Suppressor macrophage (primary cell): ENCODE measurements at places on chromosomes 2 and 18.

DNA sequence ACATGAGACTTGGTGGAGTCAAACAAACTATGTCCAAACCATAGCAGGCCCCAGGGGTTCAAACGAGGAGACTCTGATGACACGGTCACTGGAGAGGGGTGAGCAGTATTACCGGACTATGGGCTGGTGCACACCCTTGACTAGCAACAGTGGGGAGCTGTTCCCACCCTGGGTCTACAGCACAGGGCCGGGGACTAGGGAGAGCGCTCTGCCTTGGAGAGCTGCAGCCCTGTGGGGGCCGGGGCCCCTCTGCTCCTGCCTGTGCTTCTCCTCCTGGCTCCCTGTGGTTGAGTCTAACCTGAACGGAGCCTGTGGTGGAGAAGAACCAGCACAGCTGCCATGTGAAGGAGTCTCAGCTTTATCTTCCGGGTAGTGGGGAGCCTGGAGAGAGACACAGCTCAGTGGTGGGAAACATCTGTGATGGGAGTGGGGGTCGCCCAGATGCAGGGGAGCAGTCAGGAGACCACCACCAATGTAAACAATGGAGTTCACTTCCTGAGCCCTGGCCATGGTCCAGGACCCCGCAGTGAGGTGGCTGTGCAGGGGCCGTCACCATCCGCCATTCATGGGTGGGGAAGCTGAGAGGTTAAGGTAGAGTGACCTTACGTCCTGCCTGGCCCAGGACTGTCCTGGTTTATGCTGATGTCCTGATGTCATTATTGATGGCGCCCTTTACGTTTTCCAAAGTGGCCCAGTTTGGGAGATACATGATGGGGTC, 195.7 kb upstream of the TWIST2 start:
- DNase-seq: no peak

- DNase-seq: no peak
Observed at GRCh38 chr2:229410264-229410663, 139.2 kb upstream of the PID1 start.

DNA sequence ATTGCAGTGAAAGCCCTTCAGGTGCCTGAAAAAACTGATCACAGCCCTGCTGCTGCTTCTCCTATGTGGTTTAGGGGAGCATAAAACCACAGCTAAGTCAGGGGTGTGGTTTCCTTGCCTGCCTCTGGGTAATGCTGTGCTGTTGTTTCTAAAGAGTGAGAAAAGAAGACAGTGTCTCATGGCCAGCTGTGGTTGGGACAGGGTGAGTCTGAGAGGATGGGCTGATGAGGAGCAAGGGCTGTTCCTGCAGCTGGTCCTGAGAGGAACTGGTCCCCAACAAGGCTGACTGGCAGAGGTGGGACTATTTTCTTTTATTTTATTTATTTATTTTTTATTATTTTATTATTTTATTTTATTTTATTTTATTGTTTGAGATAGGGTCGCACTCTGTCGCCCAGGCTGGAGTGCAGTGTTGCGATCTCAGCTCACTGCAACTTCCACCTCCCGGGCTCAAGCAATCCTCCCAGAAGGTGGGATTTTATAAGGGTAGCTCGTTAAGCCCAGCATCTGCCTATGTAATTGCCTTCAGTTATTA, 236.7 kb downstream of the FHOD3 start:
- DNase-seq: no peak

- no peak for DNase-seq
Observed at GRCh38 chr18:66694852-66695251, 91.0 kb upstream of the CDH19 start.

DNA sequence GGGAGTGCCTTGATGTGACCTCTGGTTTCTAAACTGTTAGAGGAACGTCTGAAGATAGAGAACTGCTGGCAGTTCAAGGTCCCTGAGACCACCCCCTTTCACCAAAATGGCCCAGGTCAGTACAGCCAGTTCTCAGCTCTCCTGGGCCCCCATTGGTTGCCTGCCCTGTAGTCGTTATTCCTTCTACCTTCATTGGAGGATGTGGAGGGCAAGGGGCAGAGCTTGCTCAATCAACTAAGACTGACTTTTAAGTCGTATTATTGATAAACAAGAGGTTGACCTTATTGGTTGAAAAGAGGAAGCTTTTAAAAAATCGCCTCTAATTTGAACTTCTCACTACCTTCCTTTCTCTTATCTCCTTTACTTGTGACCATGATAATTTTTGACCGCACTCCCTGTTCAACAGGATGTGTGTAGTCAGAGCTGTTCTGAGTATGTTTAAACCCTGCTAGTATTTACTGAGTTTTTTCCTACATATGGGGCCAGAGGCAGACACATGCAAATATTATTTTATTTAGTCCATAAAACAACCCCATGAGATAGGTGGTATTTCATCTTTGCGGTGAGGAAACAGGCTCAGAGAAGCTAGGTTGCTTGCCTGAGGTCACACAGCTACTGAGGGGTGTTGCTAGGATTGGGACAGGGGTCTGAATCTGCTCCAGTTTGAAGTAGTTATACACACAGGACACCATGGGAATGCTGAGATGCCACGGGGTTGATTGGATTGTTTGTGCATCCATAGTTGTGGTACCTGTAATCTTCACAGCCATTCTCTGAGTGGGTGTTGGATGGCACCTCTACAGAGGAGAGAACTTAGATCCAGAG, 65.9 kb downstream of the TMEM247 start:
- DNase-seq: no peak

GRCh38 chr2:126659562-126660467, 3.9 kb downstream of the GYPC start:
- no peak for DNase-seq

DNA sequence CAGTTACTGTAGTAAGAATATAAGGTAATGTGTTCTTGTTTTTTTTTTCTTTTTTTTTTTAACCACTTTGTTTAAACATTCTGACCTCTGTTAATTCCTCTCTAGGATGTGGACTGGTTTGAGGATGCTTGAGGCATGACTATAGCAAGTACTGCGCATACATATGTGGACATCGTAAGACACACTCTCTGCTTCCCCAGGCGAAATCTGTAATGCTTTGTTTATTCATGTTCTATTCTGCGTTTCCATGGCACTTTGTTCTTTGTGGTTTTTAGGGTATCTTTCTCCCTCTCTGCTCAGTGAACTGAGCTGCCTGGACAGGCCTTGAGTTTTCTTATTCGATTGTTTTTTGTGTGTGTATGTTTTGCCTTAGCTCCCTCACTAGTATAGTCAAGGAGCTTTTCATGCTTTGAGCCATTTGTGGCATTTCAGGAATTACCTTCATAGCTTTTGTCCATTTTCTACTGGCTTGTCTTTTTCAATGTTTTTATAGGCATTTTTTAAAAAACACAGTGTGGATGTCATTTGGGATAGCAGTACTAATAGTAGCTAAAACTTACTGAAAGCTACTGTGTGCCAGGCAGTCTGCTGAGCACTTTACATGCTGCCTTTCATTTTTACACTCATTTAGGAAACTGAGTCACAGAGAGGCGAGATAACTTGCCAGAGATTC, 1.9 kb upstream of the SH3BP4 start:
- no peak for DNase-seq

GRCh38 chr2:2409481-2409880, 78.4 kb upstream of the MYT1L start:
- DNase-seq: no peak

DNA sequence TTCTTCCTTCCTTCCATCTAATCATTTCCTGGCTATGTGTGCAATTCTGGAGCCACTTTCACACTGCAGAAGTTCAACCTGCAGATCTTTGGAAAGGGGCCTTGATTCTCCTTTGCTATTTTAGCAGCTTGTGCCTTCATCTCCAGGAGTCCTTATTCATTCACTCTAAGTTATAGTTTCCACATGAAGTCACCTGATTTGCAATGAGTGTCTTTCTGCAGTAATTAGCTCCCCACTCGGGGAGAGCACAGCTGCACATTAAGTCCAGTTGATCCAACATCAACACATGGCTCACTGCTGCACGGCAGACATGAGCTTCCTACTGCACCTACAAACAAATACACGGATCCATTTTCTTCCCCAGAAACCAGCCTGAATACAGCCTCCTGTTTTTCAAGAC, 323.1 kb upstream of the TNP1 start:
- no peak for DNase-seq

- DNase-seq: peak; percentile 68
Observed at GRCh38 chr18:46497129-46497528, 159.9 kb downstream of the LOXHD1 start.

- no peak for DNase-seq
Observed at GRCh38 chr2:31696068-31696467, 115.3 kb upstream of the SRD5A2 start.

DNA sequence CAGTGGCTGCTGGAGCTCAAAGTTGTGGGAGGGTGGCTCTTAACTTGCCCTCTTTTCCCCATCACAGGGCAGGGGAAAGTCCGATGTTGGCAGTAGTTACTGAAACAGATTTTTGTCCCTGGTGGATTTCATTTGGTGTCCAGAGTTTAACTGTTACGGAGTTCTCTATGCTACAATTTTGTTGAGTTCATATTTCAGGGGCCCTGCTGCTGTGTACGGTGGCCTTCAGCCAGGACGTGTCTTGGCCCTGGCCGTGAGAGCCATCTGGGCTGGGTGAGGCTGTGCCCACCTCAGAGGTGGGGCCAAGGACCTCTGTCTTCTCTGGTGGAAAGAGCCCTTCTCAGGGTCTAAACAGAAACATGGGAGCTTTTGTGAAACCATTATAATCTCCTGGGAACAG, 67.4 kb downstream of the SH3YL1 start:
- no peak for DNase-seq

GRCh38 chr18:63261029-63261428, 58.5 kb downstream of the BCL2 start:
- no peak for DNase-seq

- DNase-seq: no peak
Observed at GRCh38 chr18:75016025-75016717, 192.8 kb downstream of the PTGR3 start.

GRCh38 chr18:62844850-62845643, 129.7 kb downstream of the PHLPP1 start:
- no peak for DNase-seq

- DNase-seq: no peak
Observed at GRCh38 chr18:59604877-59605276, 92.3 kb downstream of the CCBE1 start.

DNA sequence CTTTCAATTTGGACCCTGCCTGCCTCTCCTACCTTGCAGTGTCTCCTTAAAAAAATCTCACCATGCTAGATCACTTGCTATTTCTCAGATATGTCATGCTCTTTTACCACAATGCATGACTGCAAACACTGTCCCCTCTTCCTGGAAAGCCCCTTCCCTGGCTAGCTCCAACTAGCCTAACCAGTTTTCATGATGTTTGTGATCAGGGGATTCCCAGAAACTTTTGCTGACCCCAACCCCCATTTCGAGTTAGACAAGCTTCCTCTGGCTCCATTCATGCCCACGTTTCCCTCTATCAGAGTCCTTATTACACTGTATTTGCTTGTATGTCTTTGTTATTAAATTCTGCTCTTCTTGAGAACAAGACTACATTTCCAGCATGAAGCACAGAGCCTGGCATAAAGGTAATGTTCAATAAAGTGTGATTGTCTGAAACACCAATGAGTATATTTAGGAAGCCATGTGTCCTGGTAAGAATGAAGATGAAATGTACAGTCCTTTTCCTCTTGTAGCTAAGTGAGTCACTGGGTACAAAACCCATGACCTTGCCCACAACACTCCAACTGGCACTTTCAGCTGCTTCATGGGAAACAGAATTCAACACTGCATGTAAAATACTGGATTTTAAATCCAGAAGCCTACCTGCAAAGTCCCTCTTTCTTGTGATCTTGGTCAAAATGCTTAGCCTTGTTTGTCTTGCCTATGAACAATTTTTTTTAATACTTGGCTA, 62.0 kb upstream of the ATL2 start:
- DNase-seq: no peak

DNA sequence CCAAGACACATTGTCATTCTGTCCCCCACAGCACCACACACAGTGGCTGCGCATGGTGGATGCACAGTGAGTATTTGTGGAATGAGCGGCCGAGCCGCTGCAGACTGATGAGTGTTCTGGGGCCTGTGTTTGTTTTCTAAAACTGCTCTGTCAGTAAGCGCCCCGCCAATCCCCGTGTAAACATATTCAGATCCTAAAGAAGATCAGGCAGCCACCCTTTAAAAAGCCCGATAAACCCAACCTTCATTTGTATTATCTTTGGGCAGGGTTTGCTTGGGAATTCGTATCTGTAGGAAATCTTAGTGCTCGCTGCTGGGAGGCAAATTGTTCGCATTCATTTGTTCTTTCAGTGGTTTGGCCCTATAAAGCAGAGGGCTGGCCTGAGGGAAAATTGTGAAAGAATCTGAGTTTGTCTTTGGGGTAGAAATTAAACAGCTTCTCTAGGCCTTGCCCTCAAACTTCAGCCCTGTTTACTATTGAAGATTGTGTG, 68.6 kb downstream of the TGOLN2 start:
- DNase-seq: no peak

GRCh38 chr18:63229971-63230370, 89.6 kb downstream of the BCL2 start:
- no peak for DNase-seq

- no peak for DNase-seq
Observed at GRCh38 chr2:102788885-102789260, 27.0 kb downstream of the TMEM182 start.

DNA sequence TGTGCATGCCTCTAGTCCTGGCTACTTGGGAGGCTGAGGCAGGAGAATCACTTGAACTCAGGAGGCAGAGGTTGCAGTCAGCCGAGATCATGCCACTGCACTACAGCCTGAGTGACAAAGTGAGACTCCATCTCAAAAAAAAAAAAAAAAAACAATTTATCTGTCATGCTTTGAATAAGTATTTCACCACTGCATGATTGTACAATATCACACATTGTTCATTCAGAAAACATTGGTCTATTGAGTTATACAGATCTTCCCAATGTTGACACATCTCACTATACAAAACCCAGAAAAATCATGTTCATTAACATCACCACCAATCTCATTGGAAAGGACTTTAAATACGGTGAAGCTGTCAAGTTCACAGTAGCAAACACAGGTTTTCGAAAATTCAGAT, 46.8 kb upstream of the PPM1B start:
- DNase-seq: no peak

GRCh38 chr18:36141576-36141975, 11.9 kb downstream of the ELP2 start:
- peak; percentile 10 for DNase-seq

GRCh38 chr2:46647041-46647440, 167.7 kb downstream of the TMEM247 start:
- no peak for DNase-seq

GRCh38 chr2:43225093-43225787, 1.2 kb downstream of the ZFP36L2 start:
- DNase-seq: peak; percentile 59

DNA sequence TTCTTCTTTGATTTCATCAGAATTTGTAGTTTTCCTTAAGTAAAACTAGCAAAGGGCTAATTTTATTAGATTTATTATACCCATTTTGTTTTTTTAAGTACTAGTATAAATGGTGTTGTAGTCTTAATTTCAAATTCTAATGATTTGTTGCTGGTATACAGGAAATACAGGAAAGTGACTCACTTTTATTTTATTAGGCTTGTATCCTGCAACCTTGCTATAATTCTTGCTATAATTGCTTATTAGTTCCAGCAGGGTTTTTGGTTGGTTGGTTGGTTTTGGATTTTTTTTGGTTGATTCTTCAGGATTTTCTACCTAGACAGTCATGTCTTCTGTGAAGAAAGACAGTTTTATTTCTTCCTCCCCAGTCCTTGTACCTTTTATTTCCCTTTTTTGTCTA, 110.6 kb upstream of the IL1R2 start:
- no peak for DNase-seq
